Stimulated activated CD4-positive, alpha-beta T cell treated with anti-CD3 and anti-CD28 coated beads, Interleukin-1b, Interleukin-23, amount 100 ng/mL, for 1 hour (primary cell): ENCODE measurements at places on chromosomes 3 and 15.

DNA sequence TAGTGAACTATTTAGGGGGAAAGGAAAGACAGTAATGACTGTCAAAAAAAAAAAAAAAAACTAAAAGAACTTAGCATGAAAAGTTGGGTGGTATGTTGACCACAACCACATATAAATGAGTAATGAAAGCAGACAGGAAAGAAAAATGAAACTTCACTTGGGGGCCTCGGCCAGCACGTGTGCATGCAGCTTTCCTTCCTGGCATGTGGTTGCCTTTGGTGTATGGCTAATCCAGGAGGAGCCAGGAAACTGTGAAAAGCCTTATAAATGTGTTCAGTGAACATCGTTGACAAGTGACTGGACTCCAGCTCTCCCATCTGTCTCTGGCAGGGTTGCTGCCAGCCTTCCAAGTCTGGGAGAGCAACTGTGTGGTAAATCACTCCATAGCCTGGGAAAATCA lies 195.1 kb downstream of the DTWD1 start:
- DNase-seq, result no peak

DNA sequence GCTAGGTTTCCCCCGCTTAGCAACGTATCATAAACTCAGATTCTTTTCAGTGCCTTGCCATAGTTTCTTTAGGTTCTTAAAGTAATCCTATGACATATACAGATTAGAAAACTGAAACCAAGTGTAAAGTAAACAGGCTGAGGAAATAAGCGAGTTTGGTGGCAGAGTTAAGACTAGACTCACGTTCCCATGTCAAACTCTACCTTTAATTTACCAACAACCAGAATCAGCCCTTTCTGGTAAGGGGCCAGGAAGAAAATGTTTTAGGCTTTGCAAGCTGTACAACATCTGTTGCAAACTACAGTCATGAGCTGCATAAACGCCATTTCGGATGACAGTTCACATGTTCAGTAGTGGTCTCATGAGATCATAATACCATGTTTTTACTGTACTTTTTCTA lies 128.0 kb upstream of the PRICKLE2 start:
- DNase-seq, result no peak

DNA sequence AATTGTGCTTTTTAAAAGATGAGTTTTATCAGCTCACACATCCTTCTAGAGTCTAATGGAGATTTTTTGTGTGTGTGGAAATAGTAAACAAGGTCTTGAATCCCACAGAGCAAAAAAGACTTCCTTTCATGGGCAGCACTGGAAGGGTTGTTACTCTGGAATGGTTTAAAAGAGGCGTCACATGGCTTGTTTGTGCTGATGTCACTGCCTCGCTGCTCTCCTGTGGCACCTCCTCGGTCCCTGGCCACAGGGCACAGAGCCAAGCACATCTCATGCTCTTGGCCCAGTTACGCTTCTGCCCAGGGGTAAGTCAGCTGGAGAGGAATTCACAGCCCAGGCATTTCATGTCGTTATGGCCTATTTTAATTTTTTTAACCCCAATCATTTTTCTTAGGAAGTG lies 53.2 kb downstream of the PGPEP1L start:
- no peak for DNase-seq

- no peak for DNase-seq
Measured at GRCh38 chr3:160474416-160474838, 24.8 kb upstream of the TRIM59 start.

GRCh38 chr3:37181756-37182155 lies 7.4 kb upstream of the LRRFIP2 start:
- DNase-seq, result no peak

GRCh38 chr3:99868311-99868646 lies 50.6 kb downstream of the CMSS1 start:
- DNase-seq, result no peak

- DNase-seq, result no peak
Measured at GRCh38 chr3:17301271-17301670, 416.5 kb downstream of the PLCL2 start.

GRCh38 chr3:123724306-123724705 lies 139.5 kb upstream of the HACD2 start:
- no peak for DNase-seq

DNA sequence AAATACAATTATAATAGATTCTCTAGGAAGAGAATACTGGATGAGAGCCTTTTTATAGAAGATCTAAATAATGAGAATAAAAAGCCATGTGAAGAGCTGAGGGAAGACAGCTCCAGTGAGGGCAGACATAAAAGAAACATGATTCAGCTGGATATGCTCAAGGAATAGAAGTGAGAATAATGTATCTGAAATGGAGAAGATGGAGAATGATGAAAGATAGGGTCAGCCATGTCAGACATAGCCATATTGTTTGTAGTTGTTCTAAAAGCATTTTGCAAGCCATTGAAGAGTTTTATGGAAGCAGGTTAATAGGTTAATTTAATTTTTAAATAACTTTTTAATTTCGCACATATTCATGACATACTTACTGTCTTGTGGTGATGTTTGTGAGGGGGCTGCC lies 713.5 kb upstream of the ARPP21 start:
- DNase-seq, result no peak

DNA sequence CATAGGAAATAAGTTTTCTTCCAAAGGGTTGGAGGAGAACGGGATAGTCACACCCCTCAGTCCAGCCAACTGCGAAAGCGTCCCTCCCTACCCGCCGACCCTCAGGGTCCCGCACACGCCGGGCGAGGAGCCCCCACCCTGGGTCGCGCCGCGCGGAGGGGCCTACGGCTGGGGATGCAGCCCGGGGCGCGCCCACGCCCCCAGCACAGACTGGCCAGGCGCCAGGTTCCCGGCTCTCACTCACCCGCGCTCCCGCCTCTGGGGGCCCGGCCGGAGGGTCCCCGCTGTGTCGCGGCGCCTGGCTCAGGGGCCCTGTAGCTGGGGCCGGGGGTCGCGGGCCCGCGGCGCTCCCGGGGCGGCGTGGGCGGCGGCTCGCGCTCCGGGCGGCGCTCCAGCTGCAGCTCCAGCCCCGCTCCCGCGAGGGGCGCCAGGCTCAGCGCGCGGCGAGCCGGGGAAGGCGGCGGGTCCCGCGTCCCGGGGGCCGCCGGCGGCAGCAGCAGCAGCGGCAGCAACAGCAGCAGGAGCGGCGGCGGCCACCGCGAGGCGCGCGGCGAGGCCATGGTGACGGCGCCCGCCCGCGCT lies 375 bp downstream of the HEG1 start:
- no peak for DNase-seq

DNA sequence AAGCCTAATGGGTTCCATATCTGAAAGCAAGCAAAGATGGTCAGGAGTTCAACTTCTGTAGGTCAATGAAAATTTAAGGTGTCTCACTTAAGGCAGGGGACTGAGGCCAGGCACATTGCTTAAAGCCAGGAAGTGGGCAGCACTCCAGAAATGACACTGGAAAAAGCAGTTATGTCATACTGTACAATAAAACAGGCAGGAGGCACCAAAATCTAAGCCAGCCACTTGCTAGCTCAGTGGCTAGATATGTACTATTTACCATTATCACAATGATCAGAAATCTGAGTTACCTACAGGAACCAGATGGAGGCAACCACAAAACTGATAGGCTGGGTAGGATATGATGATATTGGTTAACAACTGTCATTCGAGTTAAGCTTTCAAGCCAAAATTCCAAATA lies 57.3 kb downstream of the FRMD5 start:
- no peak for DNase-seq

GRCh38 chr3:27880969-27881892 lies 159.1 kb upstream of the EOMES start:
- DNase-seq, result no peak

DNA sequence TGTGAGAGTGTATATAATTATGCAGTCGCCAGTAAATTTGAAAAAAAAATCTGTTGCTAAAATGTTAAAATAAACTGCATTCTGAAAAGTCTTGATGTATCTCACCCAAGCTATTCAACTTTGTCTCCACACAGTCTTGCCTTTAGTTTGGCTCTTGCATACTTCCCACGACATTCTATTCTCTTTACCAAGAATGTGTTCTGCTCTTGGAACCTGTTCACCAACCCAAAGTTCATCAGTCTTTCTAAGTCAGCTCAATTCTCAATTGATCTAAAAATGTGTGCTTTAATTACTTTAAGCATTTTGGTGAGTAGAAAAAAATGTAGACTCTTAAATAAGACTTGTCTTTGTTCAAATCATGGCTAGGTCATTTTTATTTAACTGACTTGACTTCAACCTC lies 657.7 kb upstream of the TBL1XR1 start:
- DNase-seq, result no peak

DNA sequence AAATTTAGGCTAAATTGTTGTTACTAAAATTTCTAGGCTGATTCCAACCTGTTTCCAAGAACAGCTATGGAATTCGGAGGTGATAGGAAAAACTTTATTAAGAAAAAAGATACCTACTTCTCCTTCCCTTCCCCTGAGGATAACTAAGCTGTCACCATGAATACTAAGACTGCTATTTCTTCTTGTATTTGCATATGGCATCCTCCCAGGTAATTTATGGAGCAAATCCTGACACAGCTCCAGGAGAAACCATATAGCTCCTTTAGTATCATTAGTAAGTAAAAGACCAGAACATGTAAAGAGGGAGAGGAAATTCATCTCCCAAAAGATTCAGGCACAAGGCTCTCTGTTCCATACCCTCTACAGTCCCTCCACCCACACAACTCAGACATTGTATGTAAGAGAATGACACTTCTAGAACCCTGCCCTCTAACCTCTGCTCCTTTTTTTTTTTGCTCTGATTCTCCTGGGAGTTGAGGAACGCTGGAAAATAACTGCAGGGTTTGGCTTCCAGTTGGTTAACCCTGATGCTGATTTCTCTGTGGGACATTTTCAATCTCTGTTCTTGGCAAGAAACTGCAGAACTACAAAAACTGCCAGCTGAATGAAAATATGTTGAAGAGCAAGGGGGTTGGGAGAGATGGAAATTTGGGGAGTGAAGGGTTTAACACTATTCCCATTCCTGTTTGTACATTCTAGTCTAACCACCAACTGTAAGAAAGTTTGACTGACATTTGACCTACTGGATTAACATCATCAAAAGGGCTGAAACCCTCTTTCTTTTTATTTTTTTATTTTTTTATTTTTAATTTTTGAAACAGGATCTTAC lies 14.2 kb upstream of the MAGI1 start:
- DNase-seq, result no peak

DNA sequence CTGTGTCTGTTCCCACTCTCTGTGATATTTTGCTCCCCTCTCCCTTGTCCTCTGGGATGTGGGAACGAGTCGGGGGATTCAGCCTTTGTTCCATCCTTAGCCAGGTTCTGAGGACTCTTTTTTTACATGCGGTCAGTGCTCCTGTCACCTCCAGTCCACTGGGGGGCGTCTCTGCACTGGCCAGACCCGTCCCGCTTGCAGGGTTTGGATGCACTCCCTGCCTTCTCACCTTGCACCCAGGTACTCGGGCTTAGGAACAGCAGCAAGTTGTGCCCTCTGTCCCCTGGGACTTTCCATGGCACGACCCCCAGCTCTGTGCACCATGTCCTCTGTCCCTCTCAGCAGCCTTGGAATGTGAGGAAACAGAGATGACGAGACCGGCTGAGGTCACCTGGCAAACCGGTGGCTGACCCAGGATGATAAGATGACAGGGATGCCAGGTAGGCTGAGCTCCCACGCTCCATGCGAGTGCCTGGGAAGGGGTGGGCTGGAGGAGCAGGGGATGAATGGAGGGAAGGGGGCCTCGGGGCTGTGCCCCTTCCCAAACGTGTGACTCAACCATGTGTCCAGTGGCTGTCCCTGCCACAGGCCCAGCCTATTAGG lies 27.3 kb upstream of the FGD5 start:
- DNase-seq, result no peak

- no peak for DNase-seq
Measured at GRCh38 chr3:178826435-178827123, 245.0 kb downstream of the ZMAT3 start.

DNA sequence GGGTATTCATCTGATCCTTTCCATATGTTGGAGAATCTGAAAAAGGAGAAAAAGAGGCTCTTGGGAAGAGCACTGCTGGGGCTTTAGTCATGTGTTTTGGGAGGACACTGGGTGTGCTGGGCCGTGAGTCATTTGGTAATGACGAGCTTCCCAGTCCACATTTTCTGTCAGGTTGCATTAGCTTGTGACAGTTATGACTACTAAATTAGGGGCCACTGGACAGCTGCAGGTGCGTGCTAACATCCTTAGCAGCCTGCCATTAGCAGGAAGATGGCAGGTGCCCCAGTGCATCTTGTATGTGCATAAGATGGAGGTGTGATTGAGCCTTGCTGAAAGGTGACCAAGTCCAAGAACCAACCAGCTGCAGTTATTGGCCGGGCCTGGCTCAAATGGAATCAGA lies 242.4 kb downstream of the RYR3 start:
- DNase-seq, result no peak

GRCh38 chr3:173584838-173585831 lies 187.6 kb downstream of the NLGN1 start:
- no peak for DNase-seq

- DNase-seq, result no peak
Measured at GRCh38 chr3:27680517-27681246, 41.4 kb downstream of the EOMES start.

- DNase-seq, result no peak
Measured at GRCh38 chr3:168006584-168006983, 89.1 kb downstream of the GOLIM4 start.
